ENCODE measurements at places on chromosomes 13 and 19.

- no peak for DNase-seq
Observed at GRCh38 chr19:41995959-41996797, 2.1 kb upstream of the ATP1A3 start.

GRCh38 chr19:15820646-15821045 is 5.2 kb upstream of the OR10H1 start:
- DNase-seq, result no peak

- DNase-seq, result no peak
Observed at GRCh38 chr13:98096059-98096458, 46.8 kb upstream of the FARP1 start.

GRCh38 chr13:40146063-40146462 is 490.6 kb downstream of the COG6 start:
- no peak for DNase-seq

DNA sequence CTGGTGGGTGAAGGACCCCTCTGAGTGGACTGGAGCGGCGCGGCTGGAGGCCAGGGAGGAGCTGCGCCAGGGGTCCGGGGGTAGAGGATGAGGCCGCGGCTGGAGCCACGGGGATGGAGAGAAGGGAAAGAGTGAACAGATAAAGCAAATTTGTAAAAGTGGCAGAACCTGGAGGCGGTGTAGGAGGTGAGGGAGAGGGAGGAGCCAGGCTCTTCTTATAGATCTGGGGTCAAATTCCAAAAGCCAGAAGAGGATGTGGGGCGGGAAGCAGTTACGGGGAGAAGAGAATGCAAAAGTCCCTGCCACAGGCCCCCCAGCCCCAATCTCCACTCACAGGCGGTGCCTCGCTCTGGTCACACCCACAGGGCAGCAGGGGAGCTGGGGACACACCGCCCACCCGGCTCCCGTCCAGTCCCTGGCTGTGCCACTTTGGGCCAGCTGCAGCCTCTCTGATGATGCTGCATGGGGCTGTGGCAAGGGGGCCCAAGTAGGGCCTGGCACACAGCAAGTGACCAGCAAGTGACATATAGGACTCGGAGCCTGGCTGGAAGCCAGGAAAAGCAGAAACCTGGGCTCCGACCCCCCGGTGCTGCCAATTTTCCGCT is 11.1 kb downstream of the LRRC4B start:
- no peak for DNase-seq

GRCh38 chr19:45591004-45591637 is 6.5 kb upstream of the OPA3 start:
- DNase-seq, result peak; percentile 19

DNA sequence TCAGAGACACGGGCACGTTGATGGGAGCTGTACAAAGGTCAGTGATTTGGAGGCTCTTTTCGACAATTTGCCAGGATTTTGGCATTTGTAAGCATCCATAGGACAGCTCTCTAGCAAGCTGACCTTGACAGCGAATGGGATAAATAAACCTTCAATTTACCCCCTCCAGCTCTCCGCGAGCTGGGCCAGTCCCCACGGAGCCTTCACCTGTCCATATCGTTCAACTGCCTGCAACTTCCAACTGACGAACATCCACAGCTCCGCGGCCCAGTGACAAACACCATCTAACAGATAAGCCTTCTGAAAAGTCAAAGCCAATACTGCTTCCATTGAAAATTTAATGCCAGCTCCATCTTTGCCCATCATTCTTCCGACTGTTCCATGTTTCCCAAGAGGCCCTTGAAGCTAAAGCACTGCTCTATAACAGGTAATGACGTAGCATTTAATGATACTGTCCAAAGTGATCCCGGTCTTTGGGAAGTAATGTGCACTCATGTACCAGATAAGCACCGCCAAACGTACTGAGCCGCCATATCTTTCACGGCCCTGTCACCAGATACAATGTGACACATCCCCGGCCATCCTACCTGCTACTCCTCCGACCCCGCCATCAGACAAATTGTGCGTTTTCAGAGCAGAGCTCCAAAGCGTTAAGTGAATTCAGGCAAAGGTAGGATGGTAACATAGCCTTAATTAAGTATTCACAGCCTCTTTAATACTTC is 365.3 kb upstream of the ZNF507 start:
- DNase-seq, result no peak

- DNase-seq, result no peak
Observed at GRCh38 chr13:32837307-32837972, 178.8 kb upstream of the KL start.

GRCh38 chr13:51067706-51068105 is 43.4 kb downstream of the C13orf42 start:
- DNase-seq, result no peak

GRCh38 chr19:34825212-34825611 is 52.2 kb upstream of the ZNF599 start:
- DNase-seq, result no peak

DNA sequence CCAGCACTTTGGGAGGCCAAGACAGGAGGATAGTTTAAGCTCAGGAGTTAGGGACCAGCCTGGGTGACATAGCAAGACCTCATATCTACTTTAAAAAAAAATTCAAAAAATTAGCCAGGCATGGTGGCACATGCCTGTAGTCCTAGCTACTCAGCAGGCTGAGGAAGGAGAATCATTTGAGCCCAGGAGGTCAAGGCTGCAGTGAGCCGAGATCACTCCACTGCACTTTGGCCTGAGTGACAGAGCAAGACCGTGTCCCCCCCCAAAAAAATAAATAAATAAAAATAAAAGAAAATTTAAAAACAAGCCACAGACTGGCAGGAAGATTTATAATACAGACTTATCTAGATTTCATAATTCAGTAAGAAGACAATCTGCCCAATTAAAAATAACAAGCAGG is 14.8 kb downstream of the PSPC1 start:
- DNase-seq, result no peak

DNA sequence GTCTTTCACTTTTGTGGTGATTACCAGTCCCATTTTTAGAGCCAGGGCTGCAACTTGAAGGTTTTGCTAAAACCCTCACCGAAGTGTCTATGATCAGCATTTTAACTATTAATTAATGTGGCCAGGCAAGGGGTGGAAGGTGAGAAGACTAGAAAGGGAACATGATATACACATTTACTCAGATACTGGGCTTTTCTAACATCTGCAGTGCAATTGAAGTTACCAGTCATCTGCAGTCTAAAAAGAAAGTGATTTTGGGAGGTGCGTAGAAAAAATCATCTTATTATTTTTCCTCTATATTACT is 481 bp downstream of the ALOX5AP start:
- no peak for DNase-seq

DNA sequence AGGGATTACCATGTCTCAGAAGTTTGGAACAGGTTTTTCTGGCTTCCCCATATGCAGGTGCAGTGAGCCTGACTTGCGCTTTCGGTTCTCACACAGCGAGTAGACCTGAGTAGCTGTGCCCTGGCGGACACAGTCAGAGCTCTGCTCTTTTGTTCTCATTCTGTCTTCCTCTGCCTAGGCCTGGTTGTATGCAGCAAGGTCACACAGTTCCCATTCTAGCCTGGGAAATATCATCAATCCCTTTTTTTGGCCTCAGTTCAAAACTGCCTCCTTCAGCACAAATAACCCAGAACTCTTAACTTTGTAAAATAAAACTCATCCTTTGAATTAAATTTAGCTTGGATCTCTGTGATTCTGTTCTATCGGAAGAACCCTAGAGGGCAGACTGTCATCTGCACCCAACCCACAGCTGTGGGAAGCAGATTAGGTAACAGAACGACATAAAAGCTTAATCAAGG is 10.2 kb downstream of the OXGR1 start:
- no peak for DNase-seq

- DNase-seq, result no peak
Observed at GRCh38 chr13:50712881-50713280, 130.6 kb downstream of the DLEU7 start.

DNA sequence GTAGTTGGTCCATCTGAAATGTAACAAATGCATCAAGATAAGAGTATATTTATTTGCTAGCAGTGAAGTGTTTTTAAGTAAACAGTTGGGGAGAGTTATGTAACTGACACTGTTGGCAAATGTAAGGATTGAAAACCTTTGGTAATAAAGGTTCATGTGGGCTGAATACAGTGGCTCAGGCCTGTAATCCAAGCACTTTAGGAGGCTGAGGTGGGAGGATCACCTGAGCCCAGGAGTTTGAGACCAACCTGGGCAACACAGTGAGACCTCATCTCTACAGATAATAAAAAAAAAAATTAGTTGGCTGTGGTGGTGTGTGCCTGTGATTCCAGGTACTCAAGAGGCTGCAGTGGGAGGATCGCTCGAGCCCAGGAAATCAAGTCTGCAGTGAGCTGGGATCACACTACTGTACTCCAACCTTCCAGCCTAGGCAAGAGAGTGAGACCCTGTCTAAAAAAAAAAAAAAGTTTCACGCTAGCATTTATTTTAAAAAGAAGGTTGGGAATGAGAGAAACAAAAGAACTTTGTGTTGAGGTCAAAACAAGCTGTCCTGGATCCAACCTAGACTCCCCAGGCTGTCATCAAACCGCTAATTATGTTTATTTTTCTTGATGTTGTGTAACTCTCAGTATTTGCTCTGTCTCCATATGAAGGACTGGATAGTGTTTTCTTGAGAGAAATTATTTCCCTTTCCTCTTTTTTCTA is 20.7 kb downstream of the SETDB2 start:
- no peak for DNase-seq

DNA sequence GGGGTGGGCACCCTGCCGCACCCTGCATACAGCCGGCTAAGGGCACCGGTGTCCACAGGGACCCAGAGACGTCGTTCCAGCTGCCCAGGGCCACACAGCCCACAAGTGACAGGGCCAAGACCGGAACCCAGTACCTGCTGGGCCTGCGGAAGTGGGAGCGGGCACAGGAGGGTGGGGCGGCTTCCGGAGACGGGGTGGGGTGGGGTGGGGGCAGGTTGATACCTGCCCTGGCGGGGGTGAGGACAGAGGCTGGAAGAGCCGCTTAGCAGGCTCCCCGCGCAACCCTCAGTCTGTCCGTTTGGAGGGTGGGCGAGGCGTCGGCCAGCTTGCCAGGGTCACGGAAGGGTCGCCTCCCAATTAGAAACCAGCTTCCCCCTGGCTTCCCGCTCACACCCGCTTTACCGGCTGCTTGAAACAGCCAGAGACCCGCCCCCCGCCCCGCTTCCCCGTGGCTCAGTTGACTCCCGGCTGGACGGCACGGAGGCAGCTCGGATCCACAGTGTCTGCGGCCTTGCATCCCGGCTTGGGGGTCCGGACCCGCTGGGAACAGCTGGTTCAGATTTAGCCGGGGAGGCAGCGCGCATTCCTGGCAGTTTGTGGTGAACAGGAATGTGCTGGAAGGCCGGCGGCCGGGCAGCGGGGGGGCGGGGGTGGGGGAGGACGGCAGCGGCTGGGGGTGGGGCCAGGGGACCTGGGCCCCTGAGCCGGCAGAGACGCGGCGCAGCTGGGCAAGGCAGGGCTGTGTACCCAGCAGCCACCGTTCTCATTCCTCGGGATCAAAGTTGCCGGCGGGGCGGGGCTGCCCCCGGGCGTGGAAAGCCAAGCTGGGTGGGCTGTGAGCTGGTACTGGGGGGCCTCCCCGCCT is 1.9 kb downstream of the CNN2 start:
- no peak for DNase-seq

DNA sequence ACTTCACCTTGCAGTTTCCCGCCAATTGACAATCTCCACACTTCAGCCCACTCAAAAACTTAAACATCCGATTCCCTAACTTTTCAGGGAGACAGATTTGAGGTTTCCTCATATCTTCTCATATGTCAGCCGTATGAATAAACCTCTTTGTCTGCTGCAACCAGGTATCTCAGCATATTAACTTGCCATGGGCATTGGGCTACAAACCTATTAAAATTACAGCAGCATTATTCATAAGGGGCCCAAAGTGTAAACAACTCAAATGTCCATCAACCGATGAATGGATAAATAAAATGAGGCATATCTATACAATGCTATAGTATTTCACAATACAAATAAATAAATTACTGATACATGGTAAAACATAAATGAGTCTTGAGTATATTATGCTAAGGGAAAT is 179.4 kb upstream of the ATXN8OS start:
- DNase-seq, result no peak

DNA sequence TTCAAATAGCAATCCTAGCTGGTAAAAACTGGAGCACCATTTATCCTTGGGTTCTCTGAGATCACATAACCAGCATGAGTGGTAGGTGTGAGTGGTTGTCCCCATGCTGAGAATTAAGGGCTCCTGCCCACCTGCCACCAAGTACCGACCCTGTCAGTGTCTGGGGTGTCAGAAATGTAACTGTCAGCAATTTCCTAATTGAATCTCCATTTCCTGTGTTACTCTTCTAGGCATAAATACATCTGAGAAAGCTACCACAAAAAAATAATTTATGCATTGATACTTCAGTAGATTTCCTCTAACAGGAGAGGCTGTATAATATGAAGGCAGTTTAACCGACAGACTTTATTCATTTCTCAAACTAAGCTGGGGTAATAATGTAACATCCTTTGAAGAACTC is 25.1 kb downstream of the CPB2 start:
- no peak for DNase-seq

GRCh38 chr19:55116859-55117662 is at the start of gene PPP1R12C:
Gene PPP1R12C, minus strand, starts transcription at chr19:55117637. Its CDS starts 94 bp downstream, at chr19:55117543.
- peak; percentile 16 for DNase-seq

GRCh38 chr19:49190781-49191180 is 33.2 kb downstream of the TRPM4 start:
- no peak for DNase-seq

DNA sequence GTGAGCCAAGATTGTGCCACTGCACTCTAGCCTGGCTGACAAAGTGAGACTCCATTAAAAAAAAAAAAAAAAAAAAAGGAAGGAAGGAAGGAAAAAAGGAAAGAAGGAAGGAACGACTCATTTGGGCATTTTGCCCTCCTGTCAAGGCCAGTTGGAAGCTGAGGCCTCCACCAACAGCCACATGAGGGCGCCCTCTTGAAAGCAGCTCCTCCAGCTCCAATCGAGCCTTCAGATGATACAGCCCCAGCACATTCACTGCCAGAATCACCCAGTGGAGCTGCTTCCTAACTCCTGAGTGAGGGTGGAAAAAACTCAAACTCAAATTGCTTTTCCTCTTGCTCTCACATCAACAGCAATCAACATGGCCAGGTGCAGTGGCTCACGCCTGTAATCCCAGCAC is 40.9 kb downstream of the GNG7 start:
- no peak for DNase-seq

- DNase-seq, result no peak
Observed at GRCh38 chr19:13104848-13105711, 2.4 kb upstream of the LYL1 start.

DNA sequence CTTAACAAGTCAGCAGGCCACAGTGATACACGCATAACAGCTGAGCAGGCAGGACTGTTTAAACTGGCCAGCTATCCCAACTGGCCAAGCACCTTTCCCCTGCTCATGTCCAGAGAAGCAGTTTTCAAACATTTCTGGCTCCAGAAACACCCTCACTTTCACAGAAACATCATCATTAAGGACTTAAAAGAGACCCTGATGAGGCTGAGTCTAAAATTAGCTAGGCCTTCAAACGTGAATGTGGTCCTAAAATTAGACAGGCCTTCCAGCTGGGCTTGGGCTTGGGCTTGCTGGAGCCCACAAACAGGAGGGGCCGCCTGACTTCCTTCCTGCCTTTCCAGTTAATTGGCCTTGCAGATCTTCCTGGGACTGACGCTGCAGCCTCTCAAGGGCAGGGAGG is 334.2 kb downstream of the DNAJC15 start:
- DNase-seq, result no peak

- DNase-seq, result no peak
Observed at GRCh38 chr13:27549406-27549981, 70.8 kb downstream of the LNX2 start.

GRCh38 chr13:111242585-111242984 is 77.9 kb upstream of the TEX29 start:
- no peak for DNase-seq

- DNase-seq, result no peak
Observed at GRCh38 chr13:101018720-101019119, 344.1 kb upstream of the TMTC4 start.

Data from hematopoietic multipotent progenitor cell treated with erythropoietin and hydrocortisone succinate and interleukin-3 and kit ligand, for 15 days (in vitro differentiated cells).